NCI-H524 (cell line): ENCODE measurements at places on chromosomes 7 and 10.

- DNase-seq: no peak
Measured at GRCh38 chr10:55374060-55374459, 573.0 kb upstream of the PCDH15 start.

DNA sequence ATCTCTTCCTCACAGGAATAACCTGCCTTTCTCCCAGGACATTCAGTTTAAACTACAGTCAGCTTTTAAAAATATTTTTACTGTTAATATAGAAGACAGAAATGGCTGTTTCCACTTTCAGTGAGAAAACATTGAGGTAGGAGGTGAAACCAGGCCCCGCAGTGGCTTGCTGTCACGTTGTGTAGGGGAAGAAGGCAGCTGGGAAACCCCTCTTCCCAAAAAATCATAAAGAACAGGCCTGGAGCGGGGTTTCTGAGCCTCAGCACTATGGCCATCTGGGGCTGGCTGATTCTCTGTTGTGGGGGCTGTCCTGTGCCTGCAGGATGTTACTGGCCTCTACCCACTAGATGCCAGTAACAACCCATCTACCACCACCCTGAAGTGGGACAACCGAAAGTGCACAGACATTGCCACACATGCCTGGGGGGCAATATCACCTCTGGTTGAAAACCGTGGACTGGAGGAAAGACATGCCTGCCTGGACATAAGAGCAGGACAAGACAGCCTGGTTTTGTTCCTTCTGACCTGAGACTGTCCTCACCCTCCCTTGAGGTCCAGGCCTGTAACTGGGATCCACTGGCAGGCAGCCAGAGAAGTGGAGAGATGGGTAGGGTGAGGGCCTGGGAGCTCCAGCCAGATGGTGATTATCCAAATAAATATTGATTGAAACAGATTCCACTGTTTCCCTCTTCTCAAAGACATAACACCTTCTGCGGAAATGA is 43.9 kb downstream of the KCNH2 start:
- peak; percentile 71 for DNase-seq

DNA sequence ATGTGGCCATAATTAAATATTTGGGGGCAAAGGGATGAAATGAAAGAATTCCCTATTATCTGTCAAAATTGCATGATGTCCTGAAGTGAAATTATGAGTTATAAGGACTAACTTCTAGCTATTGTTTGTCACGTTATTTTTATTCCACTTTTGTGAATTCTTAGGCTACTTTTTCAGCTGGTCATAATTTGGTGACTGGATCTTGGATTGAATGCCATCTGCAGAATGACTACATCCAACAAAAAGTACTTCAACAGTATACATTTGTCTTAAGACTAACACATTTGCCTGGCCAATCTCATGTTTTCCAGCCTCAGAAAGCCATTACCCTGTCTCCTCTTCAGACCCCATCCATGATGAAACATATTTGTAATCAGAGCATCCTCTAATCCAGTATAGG is 48.1 kb upstream of the WNT16 start:
- DNase-seq: no peak

DNA sequence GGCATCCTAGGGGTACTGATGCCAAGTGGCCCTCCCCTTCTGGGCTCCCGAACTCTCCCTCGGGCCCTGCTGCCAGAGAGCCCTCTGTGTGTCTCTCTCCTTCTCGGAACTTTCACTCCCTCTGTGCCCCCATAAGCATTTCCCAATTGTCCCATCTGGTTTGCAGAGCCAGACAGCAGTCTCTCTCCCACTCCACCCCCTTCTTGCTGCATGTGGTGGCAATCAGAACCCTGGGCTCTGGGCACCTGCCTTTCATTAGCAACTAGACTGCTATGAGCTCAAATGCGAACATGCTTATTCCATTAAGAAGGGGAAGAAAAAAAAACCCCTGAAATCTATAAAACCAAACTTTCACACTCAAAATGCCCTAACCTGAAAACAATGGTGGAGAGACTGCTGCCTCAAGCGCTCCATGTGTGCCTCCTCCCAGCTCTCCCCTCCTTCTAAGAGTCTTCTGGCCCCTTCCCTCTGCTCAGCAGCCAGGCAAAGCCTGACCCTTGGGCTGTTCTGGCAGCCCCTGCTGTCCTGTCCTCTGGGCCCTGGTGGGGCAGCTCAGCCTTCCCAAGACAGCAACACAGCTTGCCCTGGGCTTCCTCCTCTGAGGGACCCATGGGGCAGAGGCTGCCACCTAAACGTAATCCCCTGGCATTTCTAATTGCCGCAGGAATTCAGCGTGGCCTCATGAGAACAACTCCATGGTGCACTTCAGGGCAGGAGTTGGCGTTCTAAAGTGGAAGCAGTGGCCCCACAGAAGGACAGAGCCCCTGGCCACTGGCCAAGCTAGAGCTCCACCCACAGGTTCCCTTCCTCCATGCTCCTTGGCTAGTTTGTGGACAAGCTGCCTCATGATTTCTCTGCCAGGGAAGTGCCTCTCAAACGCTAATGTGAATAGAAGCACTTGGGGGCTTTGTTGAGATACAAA is 415.4 kb downstream of the PLXNA4 start:
- DNase-seq: peak; percentile 21

GRCh38 chr7:138752518-138753149 is 45.2 kb upstream of the TMEM213 start:
- peak; percentile 91 for DNase-seq

GRCh38 chr7:57071-57470 is 135.3 kb upstream of the FAM20C start:
- DNase-seq: no peak

DNA sequence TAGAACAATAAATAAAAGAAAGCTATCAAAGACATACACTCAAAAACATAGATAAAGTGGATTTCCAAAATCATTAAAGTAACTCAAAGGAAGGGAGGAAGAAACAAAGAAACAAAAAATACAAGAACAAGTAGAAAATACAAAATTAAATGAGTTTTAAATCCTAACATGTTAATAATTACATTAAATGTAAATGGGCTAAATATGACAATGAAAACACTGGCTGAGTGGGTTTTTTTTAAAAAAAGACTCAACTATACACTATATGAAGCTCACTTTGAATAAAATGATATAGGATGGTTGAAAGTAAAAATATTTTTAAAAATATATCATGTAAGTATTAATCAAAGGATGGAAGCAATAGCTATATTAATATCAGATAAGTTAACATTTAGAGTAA is 371.4 kb downstream of the PTPRN2 start:
- no peak for DNase-seq

GRCh38 chr7:19009241-19009935 is 108.0 kb downstream of the TWIST1 start:
- DNase-seq: no peak

- DNase-seq: no peak
Measured at GRCh38 chr10:110355922-110356627, 51.4 kb upstream of the SMNDC1 start.

DNA sequence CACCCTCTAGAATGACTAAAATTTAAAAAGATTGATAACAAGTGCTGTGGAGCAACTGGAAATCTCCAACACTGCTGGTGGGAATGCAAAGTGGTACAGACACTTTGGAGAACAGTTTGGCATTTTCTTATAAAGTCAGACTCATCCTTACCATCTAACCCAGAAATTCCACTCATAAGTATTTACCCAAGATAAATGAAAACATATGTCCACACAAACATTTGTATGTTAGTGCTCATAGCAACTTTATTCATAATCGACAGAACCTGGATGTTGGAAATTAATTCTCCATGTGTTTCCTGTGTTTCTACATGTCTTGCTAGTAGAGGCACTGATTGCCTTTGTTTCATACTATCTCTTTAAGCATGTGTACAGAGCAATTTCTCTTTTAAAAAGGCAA is 282.4 kb downstream of the AHR start:
- no peak for DNase-seq

GRCh38 chr7:129069021-129069420 is 14.1 kb upstream of the TNPO3 start:
- DNase-seq: no peak

GRCh38 chr7:91671245-91671644 is 209.3 kb downstream of the MTERF1 start:
- no peak for DNase-seq

GRCh38 chr7:123624527-123625183 is 23.0 kb downstream of the ASB15 start:
- DNase-seq: no peak

DNA sequence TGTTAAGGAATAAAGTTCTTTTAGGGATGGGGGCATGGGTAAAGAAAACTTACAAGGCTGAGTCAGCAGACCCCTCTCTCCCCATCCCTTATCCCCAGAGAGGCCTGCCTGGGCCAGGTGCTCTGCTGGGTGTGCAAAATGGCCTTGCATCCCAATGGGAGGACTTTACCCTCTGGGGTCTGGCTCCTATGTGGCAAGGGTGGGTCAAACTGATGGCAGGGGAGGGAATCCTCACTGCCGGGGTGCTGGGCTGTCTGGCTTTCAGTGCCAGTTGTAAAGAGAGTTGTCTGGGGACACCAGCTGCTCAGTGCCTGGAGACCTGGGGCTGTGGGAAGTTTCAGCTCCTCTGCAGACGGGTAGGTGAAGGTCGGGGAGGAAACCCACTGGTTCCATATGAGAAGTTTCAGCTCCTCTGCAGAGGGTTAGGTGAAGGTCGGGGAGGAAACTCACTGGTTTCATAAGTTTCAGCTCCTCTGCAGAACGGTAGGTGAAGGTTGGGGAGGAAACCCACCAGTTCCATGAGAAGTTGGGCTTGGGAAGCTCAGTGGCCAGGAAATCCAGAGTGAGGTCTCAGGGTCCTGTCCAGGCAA is 127.2 kb upstream of the PODXL start:
- no peak for DNase-seq

GRCh38 chr7:144653449-144653848 is 182.4 kb downstream of the TPK1 start:
- DNase-seq: peak; percentile 40

GRCh38 chr7:155793720-155794119 is 18.5 kb downstream of the SHH start:
- no peak for DNase-seq

- no peak for DNase-seq
Measured at GRCh38 chr7:39609113-39609934, 14.0 kb upstream of the RALA start.

GRCh38 chr10:92851003-92851402 is 2.7 kb downstream of the EXOC6 start:
- DNase-seq: no peak

DNA sequence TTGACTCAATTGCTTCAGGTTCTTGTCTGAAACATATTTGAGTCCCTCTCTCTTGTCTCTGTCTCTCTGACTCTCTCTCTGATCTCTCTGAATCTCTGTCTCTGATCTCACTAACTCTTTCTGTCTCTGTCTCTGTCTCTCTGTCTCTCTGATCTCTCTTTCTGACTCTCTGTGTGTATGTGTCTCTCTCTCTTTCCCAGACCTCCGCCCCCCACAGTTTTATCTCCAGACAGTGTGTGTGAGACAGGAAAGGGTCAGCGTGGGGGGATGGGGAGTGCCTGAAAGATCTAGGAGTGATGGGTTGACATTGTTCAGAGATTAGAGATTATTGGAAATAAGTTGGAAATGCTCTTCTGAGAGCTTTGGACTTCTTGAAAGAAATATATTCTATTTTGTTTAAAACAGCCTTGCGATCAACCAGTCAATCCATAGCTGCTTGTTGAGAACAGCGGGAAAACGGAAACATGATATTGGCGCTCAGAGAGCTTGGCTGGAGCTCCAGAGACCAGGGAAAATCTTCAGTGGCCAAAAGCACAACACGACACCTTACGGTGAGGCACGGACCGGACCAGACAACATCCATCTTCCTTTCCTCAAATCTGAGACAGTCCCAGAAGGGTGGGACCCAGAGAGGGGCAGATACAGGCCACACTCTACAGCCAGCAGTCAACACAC is 35.5 kb downstream of the CALML3 start:
- no peak for DNase-seq

DNA sequence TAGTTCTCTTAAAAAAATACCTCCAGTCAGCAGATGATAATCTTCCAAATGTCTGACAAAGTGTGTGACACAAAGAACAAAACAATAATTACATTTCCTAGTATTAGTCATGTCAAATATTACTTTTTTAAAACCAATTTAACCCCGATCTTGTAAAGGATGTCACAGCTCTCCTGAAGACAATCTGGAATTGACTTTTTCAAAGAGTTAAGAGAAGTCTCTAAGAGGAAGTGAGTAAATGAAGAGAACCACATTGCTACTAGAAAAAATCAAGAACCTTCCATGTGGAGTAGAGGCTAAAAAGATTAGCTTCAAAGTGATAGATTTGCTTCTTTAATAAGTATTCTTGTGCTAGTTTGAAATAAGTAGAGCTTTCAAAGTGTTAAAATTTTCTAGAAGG is 218.2 kb upstream of the IMMP2L start:
- DNase-seq: no peak

DNA sequence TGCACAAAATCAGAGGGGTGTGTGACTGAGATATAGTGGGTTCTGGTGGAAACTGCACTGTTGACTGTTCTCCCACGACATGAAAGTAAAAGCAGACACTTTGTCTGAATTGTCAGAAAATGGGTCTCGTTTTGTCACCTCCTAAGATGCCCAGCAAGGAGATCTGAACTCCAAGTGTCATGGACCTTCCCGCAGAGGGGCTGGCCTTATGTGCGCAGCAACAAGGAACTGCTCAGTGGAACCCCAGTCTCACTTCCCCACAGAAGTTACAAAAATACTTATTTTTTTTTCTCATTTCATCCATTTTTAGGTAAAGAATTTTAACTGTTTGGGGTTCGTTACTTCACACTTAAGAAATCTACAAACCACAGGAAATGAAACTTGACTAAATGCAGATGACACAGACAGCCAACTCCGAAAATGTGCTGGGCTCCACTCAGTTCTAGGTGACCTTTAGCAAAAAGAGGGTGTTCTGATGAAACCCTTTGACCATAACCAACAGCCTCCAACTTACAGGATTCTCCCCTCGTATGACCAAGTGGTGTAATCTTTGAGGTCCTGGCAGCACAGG is 115.0 kb downstream of the FAM107B start:
- no peak for DNase-seq

GRCh38 chr10:86189891-86190290 is 176.7 kb downstream of the GRID1 start:
- DNase-seq: no peak

DNA sequence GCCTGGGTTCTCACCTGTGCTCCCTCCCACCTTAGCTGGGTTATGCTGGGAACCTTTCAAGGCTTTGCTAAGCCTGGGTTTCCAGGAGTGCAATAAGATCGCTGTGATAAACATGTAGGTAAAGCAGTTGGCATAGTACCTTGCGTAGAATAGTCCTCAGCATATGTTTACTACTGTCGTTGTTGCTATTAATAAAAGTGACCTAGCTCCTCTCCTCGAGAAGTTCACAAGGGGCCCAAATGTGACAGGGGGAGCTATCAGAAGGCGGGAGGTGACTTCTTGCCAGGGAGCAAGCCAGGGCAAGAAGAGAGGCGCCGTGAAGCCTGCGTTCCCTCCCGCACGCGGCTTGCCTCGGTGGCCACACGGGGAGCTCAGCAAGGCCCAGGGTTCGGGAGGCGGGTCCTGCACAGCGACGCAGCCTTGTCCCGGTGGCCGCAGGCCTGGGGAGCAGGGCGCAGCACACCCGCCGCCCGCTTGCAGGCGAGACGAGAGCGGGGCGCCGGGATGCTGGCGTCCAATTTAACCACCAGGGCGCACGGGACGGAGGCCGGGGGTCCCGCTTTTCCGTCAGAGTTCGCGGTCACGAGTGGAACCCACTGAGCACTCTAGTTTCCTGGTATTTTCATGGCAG is 106.2 kb downstream of the SNX10 start:
- DNase-seq: peak; percentile 57
